ENCODE measurements at places on chromosomes 12 and 14.

DNA sequence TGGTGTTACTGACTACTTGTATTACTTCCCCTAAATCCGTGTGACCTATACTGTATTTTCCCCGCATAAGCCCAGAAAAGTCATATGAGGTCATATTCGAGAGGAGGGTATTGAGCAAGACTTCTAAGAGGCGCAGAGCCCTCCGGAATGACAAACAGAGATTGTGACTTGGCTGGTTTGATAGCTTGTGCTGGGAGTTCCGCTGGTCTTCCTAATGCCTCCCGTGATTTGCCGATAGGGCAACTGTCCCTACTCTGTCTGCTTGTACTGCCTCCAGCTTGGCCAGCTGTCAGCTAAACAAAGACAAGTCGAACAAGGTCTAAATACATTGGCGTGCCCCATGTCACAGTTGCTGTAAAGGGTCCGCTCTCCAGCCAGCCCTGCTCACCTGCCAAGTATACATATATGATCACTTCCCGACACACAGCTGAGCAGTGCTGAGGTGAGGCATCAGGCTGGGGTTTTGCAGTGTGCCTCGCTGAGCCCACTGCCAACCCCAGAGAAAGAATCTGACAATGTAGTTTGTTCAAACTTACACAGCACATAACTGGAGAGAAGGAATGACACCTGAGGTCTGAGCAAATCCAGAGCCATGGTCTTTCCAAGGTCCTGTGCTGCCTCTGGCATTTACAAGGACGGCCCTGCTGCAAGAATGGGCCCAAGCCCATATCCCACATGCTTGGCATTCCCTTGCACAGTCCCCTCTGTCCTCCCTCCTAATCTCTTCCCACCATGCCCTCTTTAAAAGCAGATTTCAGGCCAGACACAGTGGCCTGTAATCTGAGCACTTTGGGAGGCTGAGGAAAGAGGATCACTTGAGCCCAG lies 23.7 kb downstream of the LGMN start:
- DNase-seq, result no peak

DNA sequence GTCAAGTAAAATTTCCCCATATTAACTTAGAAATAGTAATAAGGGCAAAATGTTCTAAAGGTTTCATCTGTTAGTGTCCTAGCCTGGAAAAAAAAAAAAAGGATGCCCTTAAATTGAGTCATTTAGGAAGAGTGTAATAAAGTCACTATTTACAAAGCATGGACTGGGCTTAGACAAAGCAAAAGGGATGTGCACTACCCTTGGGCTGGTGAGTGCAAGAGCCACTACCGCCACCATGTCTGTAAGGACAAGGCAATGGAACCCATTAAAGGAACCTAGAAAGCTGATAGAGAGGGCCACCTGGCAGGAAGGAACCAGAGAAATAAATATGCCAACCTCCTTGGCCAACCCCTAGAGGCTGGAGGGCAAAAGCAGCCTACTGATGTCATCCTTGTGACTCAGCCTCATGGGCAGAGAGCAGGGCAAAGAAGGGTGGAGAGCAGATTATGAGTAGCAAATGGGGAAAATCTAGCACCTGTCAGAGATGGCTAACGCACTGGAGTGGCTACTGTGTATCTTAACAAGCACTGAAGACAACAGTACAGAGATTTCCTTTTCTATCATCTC lies 59.5 kb upstream of the FUT8 start:
- DNase-seq, result no peak

- no peak for DNase-seq
Measured at GRCh38 chr14:69005432-69006148, 26.5 kb upstream of the ACTN1 start.

GRCh38 chr14:91330856-91331255 lies 86.4 kb upstream of the GPR68 start:
- no peak for DNase-seq

DNA sequence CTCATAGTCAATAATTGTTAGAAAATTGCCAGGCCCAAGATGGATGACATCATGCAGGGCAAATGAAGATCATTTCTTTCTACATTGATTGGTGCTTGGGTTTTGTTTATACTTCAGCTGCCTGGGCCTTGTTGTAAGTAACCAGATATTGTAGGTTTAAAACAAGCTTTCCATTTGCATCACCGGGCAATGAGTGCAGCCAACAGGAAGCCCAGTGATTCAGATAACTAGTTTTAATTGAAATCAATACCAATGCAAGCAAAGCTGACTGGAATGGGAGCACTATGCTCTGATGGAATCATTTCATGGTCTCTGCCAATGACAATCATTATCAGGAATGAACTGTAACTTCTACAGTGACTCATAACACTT lies 279.3 kb downstream of the DUSP6 start:
- peak; percentile 61 for DNase-seq

DNA sequence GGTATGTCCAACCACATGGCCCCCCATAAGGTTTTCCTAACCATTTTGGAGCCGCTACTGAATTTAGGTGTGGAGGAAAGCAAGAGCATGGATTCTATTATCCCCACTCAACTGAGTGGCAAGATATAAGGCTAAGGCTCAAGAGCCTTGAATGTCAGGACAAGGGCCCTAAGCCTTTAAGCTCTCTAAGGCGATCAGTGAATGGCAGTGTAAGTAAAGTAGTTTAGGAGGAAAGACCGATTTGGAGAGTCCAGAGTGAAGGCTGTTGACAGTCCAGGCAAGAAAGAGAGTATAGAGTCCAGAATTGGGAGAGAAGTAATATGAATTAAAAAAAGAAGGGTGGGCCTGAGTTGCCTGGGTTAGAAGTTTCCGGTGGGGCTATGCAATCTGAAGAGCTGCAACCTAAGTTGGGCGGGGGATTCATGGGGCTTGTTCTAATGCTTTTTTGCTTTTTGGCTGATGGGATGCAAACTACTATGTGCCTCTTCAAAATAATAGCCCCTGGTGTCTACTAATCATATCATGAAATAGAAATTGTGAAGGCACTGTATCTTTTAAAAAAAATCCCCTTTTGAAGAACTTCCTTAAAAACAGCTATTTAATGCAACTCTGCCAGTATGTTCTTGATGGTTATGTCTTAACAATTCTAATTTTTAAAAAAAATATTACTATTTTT lies at the start of gene SPIC:
SPIC (plus strand) TSS at position 626 of the 676 bp plus-strand sequence. CDS start 1,569 bp downstream, outside the sequence.
- no peak for DNase-seq

GRCh38 chr12:117466677-117467362 lies 105.4 kb upstream of the NOS1 start:
- DNase-seq, result no peak

DNA sequence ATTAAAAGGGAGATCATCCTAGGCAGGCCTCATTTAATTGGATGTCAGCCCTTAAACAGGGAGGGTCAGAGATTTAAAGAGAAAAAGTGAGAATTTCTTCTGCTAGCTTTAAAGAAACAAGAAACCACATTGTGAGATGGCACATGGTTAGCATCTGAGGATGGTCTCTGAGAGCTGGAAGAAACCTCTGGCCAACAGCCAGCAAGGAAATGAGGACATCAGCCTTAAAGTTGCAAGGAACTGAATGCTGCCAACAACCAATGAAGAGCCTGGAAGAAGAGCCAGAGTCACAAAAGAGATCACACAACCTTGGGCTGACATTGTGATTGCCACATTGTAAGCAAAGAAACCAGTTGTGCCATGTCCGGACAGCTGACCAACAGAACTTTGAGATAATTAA lies 17.5 kb upstream of the FAR2 start:
- DNase-seq, result no peak

DNA sequence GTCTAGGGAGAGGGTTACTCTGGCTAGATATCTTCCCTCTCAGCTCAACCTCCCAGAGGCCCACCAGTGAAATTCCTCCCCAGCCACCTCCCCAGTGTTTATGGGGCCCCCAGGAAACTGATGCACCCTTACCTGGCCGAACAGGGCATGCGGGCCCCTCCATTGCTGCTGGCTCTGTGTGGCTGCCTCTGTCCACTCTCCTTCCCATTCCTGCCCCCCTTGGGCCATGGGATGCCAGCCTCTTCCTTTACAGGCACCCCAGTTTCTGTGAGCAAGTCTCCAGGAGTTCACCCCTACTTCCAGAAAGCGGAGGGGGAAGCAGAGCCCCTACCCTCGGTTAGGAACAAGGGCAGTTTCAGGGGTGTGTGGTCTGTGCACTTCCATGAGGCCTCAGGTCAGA lies 19.4 kb upstream of the ZDHHC22 start:
- no peak for DNase-seq
